ENCODE measurements at places on chromosomes 6 and 20. TPM values are rescaled to one million over a fixed set of nuclear protein-coding genes. Genes with fewer than 3 reads are reported as not detected.

TNFAIP3 gene
- total RNA-seq = 15.7 TPM

ARMH2 gene
- not detected for total RNA-seq

EIF6 gene
- total RNA-seq = 409 TPM

FOXS1 gene
- total RNA-seq = 1.6 TPM

ABHD16B gene
- not detected for total RNA-seq

TCF19 gene
- 14.2 TPM for total RNA-seq

SLC22A1 gene
- total RNA-seq = 1.9 TPM

TMEM217 gene
- 0.83 TPM for total RNA-seq

ELOVL2 gene
- 9.1 TPM for total RNA-seq

MATN4 gene
- total RNA-seq = not detected

ZSCAN16 gene
- 4.0 TPM for total RNA-seq

BMP6 gene
- total RNA-seq = 18.5 TPM

PIM1 gene
- total RNA-seq = 22.9 TPM

KHDRBS2 gene
- total RNA-seq = not detected

EEF1A2 gene
- total RNA-seq = 177 TPM

HINT3 gene
- 8.4 TPM for total RNA-seq

C20orf96 gene
- total RNA-seq = 9.4 TPM

SCUBE3 gene
- total RNA-seq = 0.05 TPM

KCNG1 gene
- 18.8 TPM for total RNA-seq

TMEM170B gene
- total RNA-seq = 1.3 TPM

STMN3 gene
- 9.0 TPM for total RNA-seq

FIG4 gene
- total RNA-seq = 5.0 TPM

RIPOR3 gene
- not detected for total RNA-seq

CCN5 gene
- total RNA-seq = 29.9 TPM

SLC22A16 gene
- not detected for total RNA-seq

SNX5 gene
- total RNA-seq = 229 TPM

DBNDD2 gene
- 28.0 TPM for total RNA-seq

TCEA2 gene
- 45.1 TPM for total RNA-seq

SLC25A27 gene
- 1.0 TPM for total RNA-seq

SCAND1 gene
- 91.3 TPM for total RNA-seq

CST3 gene
- 335 TPM for total RNA-seq

SAMD10 gene
- 0.13 TPM for total RNA-seq

SPDEF gene
- 2.7 TPM for total RNA-seq

Measured in A549 treated with DMSO at 1 μM for 4 hours (cell line).